Activated CD8-positive, alpha-beta memory T cell treated with anti-CD3 and anti-CD28 coated beads for 24 hours (primary cell): ENCODE measurements at places on chromosomes 7 and 10.

- DNase-seq = no peak
Observed at GRCh38 chr10:83164156-83164555, 975.2 kb upstream of the GHITM start.

GRCh38 chr10:69247313-69247710 lies 27.2 kb downstream of the HKDC1 start:
- DNase-seq = no peak

- no peak for DNase-seq
Observed at GRCh38 chr10:94232711-94233383, 129.9 kb downstream of the NOC3L start.

- DNase-seq = peak; percentile 5
Observed at GRCh38 chr10:78605800-78606350, 462.9 kb upstream of the ZMIZ1 start.

- DNase-seq = no peak
Observed at GRCh38 chr7:90763108-90763507, 167.0 kb downstream of the CDK14 start.

- no peak for DNase-seq
Observed at GRCh38 chr7:138278601-138279000, 181.5 kb upstream of the TRIM24 start.

- peak; percentile 56 for DNase-seq
Observed at GRCh38 chr10:104336821-104337467, 1.3 kb downstream of the ITPRIP start.

DNA sequence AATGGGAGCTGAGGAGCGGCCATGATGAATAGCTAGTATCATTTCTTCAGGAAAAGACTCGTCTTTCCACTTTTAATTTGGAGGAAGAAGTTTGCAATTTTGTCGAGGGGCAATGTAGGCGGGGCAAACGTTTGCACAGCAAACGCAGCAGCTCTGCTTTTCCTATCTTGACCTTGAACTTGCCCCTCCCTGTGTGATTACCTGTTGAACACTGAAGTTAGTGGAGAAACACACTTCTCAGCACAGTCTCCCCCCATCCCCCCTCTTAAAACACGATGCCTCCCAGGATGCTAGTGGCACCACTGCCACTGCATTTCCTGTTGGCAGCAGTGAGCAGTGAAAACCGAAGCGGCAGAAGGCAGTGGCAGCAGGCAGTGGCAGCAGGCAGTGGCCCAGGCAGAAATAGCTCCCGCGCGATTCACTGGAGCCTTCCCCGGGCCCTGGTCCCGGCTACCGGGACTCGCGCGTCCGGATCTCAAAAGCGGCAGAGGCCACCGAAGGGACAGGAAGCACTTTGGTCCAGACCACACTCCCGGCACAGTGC lies at the start of gene EPDR1:
EPDR1 (plus strand) TSS at position 336 of the 544 bp plus-strand sequence. CDS start 300 bp downstream, outside the sequence.
- peak; percentile 65 for DNase-seq

- DNase-seq = peak; percentile 49
Observed at GRCh38 chr7:44284216-44284615, 41.2 kb downstream of the CAMK2B start.

DNA sequence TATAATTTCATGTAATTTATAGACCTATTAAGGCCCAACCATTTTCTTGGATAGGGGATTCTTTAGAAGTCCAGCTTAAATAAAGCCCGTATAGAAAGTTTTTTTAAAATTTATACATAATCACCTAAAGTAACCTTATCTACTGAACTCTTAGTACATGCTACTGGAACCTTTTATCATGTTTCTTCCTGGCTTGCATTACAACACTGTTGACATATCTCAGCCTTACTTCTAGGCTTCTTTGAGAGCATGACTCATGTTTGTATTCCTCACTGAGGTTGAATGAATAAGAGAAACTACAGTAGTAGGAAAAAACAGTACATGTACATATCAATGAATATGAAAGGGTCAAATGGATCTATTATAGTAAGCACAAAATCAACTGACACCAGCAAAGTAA lies 8.2 kb upstream of the MAGI2 start:
- DNase-seq = no peak

- DNase-seq = no peak
Observed at GRCh38 chr7:121544238-121544637, 148.1 kb upstream of the FAM3C start.

DNA sequence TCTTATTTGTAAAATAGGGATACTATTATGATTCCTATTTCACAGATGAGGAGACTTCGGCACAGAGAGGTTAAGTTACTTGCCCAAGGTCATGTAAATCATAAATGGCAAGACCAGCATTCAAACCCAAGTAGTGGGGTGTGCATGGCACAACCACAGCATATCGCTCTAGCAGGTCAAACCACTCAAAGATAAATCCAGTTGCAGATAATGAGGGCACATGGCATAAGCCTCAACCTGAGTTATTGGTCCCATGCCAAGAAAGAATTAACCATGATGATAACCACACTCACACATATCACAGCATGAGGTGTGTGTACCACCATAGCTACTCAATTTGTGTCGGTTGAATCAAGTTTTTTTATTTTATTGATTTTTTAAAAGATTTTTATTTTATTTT lies 180.5 kb downstream of the CREB5 start:
- no peak for DNase-seq

DNA sequence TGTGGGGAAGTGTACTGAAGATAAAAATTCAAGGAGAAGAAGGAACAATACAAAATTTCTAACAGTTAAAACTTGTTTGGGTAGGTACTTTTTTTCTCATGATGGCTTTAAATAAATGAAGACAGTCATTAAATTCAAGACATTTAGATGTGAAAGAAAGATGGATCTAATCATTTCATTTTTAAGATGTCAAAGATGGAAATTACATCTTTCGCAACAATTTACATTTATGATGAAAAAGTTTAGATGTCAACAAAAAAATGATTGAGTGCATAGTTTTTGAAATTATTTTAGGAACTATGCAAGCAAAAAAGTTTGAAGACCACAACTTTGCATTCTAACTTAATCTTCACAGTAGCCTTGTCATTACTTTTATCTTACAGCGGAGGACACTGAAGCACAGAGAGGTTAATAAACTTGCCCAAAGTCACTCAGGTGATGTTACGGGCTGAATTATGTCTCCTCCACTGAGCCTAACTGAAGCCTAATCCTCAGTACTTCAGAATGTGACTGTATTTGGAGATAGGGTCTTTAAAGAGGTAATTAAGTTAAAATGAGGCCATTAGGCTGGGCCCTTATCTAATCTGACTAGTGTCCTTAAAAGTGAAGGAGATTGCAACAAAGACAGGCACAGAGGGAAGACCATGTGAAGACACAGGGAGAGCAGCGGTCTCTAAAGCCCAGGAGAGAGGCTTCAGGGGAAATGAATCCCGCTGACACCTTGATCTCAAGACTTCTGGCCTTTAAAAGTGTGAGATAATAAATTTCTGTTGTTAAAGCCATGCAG lies 48.2 kb downstream of the VSTM4 start:
- no peak for DNase-seq

DNA sequence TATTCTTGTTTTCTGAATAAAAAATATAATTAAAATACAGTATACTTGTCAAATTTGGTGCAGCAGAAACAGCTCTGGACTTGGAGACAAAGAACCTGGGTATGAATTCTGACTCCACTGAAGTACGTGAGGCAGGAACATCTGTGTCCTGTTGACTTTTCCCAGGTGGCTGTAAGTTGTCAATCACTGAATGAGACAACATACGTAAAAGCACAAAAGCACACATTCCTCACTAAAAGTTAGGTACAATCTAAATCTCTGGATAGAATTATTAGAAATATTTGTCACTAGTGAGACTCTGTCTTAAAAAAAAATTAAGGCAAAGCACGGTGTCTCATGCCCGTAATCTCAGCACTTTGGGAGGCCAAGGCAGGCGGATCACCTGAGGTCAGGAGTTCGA lies 18.1 kb downstream of the CFAP58 start:
- DNase-seq = no peak

GRCh38 chr10:60731134-60731885 lies 47.0 kb upstream of the CDK1 start:
- no peak for DNase-seq

GRCh38 chr7:48183965-48184364 lies 12.7 kb downstream of the ABCA13 start:
- no peak for DNase-seq

DNA sequence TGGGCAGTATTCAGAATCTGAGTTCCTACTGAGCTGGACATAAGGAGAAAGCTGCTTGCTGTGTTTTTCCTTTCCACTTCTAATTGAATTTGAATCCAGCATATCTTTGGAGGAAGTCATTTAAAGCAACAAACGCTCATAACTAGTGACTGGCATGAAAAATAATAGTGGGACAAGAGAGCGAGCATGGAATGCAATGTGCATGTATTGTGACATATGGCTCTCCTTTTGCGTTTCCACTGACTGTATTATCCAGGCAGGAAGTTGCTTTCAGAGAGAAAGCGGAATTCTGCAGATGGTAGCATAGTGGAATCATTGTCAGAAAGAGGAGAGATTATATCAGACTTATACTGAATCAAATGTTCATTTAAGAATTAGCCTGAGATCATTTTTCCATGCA lies 368.6 kb downstream of the REEP3 start:
- no peak for DNase-seq

DNA sequence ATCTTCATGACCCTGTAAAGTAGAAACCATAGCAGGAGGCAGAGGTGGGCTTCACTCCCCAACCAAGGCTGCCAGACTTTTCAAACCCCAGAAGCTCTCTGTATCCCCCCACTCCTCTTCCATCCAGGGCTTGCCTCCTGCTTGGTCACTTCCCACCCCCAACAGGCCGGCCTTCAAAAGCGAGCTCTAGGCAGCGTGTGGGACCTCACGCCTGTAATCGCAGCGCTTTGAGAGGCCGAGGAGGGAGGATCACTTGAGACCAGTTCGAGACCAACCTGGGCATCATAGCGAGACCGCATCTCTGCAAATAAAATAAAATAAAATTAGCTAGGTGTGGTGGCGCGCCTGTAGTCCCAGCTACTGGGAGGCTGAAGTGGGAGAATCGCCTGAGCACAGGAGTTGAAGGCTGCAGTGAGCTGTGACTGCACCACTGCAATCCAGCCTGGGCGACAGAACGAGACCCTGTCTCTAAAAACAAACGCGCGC lies 743 bp upstream of the POR start:
- DNase-seq = no peak

DNA sequence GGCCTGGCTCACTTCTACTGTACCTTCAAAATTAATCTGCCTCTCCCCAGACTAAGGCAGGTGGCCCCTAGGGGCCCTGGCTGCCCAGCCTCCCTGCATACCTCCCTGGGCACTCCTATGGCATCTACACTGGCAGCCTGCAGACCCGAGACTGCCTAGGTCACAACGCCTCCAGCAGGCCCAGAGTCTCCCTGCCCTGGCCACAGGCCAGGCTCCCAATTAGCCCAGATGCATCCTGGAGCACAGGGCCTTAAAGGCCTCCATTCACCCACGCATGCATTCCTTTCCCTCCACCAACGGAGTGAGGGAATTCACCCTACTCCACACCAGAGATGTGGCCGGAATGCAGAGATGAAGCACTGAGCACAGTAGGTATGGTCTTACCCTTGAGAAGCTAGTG lies 1.9 kb downstream of the CHAT start:
- no peak for DNase-seq

GRCh38 chr7:8724080-8724718 lies 290.8 kb downstream of the NXPH1 start:
- DNase-seq = no peak

DNA sequence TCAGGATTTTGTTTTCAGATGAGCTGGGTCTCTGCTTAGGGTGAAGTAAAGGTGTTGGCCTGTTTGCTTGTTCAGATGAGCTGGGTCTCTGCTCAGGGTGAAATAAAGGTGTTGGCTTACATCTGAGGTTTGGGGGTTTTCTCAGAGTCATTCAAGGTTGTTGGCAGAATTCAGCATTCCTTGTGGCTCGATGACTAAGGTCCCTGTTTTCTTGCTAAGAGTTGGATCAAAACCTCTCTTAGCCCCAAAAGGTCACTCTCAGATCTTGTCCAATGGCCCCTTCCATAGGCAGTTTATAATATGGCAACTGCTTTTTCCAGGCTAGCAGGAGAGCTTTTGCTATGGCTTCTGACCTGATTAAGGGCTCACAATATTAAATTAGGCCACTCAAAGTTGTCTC lies 106.6 kb downstream of the ADAM22 start:
- DNase-seq = no peak

DNA sequence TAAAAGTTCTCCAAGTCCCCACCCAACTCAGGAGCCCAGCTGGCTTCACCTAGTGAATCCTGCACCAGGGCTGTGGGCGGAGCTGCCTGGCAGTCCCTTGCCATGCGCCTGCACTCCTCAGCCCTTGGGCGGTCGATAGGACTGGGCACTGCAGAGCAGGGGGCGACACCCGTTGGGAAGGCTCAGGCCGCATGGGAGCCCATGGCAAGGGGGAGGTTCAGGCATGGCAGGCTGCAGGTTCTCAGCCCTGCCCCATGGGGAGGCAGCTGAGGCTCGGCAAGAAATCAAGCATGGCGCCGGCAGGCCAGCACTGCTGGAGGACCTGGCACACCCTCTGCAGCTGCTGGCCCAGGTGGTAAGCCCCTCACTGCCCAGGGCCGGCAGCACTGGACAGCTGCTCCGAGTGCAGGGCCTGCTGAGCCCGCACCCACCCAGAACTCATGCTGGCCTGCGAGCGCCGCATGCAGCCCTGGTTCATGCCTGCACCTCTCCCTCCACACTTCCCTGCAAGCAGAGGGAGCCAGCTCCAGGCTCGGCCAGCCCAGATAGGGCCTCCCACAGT lies 149.9 kb downstream of the ANKRD30A start:
- no peak for DNase-seq

DNA sequence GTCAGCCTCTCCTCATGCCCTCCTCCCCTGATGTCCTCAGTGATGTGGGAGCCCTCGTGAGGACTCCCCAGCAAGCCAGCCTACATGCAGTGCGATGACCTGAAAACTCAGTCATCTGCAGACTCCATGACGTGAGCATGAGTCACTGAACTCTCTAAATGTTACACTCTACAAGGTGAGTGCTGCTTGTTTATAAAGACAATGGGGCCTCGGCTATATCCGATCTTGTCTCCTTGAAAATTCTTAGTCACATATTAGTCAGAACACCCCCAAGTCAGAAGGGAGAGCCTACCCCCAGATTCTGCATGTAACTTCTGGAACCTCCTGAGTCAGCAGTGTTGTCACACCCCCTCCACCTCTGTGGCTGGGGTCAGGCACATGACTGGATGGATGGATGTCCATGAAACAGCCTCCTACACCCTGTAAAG lies 673.8 kb downstream of the INHBA start:
- DNase-seq = no peak

GRCh38 chr7:48296966-48297365 lies 125.7 kb downstream of the ABCA13 start:
- DNase-seq = no peak

- DNase-seq = no peak
Observed at GRCh38 chr10:11642566-11642965, 31.1 kb upstream of the USP6NL start.

DNA sequence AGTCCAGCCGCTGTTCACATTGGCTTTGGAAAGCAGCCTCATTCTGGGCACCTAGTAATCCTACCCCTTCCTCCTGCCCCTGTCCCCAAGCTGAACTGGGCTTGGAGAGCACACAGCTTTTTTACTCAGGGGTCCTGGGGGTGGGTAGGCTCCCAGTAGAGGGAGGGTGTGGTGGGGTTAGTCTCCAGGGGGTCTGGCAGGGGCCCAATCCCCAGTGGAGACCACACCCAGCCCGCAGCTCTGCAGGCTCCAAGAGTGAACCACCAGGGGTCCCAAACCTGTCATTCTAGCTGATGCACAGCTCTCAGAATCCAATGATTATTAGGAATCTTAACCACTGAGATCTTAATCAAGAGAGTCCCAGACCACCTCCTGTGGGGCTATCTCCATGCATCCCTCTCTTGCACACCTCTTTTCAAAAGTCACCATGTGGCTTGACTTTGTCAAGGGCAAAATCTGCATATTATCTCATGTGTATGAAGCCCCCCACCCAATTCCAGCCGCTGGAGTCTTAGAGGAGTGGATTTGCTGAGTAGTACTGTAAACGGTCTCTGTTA lies 2.7 kb downstream of the HOXA11 start:
- DNase-seq = peak; percentile 52
